ENCODE measurements at places on chromosomes 16 and 17.
A peak's percentile ranks its signal among the peaks of the same experiment; 100 is the strongest.

GRCh38 chr16:70157105-70157476 lies 16.5 kb upstream of the CLEC18C start:
- no peak for DNase-seq

- DNase-seq: no peak
Observed at GRCh38 chr17:67502151-67502550, 125.1 kb downstream of the PITPNC1 start.

DNA sequence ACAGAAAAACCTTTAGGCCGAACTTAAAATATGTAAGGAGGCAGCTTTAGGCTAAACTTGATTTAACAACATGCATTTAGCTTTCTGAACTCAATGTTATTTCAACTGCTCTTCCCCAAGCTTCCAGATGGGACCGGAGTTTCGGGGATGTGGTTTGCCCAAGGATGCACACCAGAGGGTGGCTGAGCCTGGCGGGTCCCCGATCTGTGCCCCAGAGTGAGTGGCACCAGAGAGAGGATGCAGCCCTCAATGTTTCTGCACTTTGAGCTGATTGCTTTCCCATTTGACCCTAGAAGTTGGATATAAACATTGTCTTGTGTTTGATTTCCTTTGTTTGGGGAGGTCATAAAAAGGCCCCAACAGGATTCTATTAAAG lies 348.0 kb upstream of the TNRC6C start:
- DNase-seq: no peak

DNA sequence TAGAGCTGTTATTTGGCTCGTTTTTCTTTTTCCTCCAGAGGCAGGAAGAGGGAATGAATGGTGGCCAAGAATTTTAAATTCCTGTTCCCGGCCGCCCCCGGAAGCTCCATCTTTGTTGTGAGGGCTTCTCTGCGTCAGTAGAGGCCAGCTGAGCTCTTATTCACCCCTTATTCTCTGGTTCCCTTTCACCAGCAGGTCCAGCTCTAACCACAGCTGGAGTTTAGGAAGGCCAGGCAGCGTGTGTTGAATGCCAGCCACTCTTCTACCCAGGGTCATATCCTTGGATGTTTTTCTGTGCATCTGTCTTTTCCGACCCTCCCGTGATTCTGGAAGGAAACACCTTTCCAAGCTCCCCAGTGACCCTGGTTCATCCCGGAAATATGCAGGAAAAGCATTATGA lies 570.5 kb downstream of the WWOX start:
- DNase-seq: peak; percentile 69

- no peak for DNase-seq
Observed at GRCh38 chr16:24635900-24636610, 93.4 kb upstream of the TNRC6A start.

GRCh38 chr17:44396946-44397345 lies 7.5 kb upstream of the ITGA2B start:
- DNase-seq: no peak

DNA sequence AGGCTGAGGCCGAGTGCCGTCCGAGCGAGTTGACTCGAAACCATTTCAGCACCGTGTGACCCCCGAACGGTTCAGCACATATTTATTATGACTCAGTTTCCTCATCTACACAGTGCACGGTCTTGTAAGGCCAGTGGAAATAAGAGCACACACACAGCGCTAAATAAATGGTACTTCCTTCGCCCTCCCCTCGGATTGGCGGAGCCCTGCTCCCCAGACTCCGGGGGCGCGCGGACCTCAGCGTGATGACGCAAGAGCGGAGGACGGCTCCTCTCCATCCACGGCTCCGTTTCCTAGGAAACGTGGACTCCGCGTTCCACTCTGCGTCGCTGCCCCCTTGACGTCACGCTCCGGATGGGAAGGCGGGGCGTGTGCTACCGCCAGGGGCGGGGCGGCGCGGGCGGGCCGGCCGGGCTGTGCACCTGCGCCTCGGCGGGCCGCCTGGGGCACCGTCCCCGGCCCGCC lies at the start of gene PARD6A:
Gene PARD6A, plus strand, starts transcription at position 397 of the 465 bp plus-strand sequence. CDS start 79 bp downstream, outside the sequence.
- DNase-seq: peak; percentile 89

- DNase-seq: peak; percentile 48
Observed at GRCh38 chr17:5820721-5821456, 236.6 kb upstream of the NLRP1 start.

DNA sequence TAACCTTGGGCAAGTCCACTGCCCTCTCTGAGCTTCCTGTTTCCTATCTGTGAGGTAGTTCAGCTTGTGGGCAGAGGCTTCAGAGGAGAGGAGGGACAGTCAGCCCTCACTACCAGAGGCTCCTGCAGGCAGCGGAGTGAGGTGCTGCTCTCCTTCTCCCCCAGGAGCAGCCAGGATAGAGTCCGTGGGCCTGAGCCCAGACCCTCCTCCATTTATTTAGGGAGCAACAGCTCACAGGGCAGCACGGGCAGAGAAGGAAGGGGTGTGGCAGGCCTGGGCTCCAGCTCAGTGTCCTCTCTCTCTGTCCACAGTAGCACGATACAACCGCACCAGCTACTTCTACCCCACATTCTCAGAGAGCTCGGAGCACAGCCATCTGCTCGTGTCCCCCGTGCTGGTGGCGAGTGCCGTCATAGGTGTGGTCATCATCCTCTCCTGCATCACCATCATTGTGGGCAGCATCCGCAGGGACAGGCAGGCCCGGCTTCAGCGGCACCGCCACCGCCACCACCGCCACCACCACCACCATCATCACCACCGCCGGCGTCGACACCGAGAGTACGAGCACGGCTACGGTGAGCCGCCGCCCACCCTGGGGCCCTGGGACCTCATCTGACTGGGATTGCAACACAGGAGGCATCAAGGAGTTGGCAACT lies 42.3 kb downstream of the BEAN1 start:
- no peak for DNase-seq

- DNase-seq: no peak
Observed at GRCh38 chr17:76822184-76822778, 45.9 kb upstream of the MGAT5B start.

- DNase-seq: no peak
Observed at GRCh38 chr17:72511242-72511641, 390.4 kb downstream of the SOX9 start.

DNA sequence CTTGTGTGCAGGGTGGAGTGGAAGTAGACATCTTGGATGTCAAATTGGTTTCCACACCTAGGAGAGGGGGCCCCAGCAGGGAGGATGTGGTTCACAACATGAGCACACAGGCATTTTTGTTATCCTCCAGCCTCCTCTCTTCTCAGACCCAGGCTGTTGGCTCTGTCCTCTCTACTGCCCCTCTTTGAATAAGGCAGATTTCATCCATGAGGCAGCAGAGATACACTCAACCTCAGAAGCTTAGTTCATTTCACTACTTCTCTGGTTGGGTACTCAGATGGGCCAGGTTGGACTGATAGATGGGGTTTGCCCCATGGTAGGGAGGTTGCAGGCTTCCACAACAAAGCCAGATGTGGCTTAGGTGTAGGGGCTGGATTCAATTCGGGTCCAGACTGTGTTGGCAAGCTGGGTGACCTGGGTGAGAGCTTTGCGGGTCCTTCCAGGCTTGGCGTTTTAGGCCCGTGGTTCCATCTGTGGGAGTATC lies 22.2 kb upstream of the NFATC3 start:
- DNase-seq: no peak

GRCh38 chr17:26731005-26731921 lies 562.7 kb upstream of the WSB1 start:
- DNase-seq: no peak

GRCh38 chr16:48523415-48524204 lies 86.4 kb downstream of the N4BP1 start:
- DNase-seq: no peak

Measured in kidney capillary endothelial cell (primary cell).